Activated CD8-positive, alpha-beta memory T cell treated with anti-CD3 and anti-CD28 coated beads, Interleukin-2, amount 10 ng/mL, durations not matched to agents 7 days and 5 days (primary cell): ENCODE measurements at places on chromosomes 4 and X.
A peak's percentile ranks its signal among the peaks of the same experiment; 100 is the strongest.

DNA sequence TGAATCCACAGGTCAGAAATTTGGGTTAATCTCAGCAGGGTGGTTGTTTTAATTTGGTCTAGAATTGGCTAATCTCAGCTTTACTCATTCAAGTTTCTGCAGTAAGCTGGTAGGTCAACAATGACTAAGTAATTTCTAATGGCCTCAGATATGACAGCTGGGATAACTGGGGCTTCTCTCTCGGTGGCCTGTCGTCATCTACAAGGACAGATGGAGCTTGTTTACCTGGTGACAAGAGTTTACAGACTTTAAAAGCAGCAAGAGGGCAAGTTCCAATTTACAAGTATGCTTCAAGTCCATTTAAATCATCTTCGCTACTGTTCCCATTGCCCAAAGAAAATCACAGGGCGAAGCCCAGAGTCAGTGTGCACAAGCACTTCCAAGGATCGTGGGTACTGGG, 453.9 kb downstream of the PDHA2 start:
- DNase-seq: no peak

- DNase-seq: no peak
Measured at GRCh38 chr4:141241986-141242385, 21.3 kb downstream of the ZNF330 start.

DNA sequence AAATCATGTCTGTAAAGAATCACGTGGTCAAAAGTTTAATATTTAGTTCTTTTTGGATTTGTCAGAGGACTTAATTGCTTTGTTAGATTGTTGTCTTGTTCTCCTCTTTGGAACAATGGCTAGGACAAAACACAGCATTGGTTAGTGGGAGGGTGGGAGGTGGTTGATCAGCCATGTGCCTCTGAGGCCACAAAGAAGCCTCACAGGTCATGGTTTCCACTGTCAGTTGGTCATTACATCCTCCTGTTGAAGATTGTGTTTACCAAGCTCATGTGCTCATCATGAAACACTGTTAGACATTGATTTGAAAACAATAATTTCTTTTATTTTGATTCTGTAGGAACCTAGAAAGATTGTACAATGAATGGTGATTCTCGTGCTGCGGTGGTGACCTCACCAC, 31.9 kb downstream of the ADD1 start:
- no peak for DNase-seq

GRCh38 chr4:16199093-16199492, 27.2 kb downstream of the TAPT1 start:
- no peak for DNase-seq

DNA sequence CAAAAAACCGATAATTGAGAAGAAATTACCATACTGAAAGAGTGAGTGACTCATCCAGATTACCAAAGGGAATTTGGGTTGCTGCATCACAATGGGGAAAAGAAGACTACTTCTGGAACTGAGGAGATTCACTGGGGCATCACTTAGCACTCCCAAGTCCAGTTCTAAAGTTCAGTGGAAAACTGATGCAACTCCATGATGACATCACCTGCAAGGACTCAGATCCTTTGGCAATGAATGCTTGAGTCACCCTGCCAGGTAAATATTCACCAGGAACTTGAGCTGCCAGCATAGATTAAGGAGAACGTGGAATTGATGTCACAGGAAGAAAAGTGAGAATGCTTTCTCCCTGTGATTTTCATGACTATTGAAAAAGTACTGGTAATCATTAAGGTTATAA, 32.0 kb upstream of the SMIM10L2A start:
- no peak for DNase-seq

DNA sequence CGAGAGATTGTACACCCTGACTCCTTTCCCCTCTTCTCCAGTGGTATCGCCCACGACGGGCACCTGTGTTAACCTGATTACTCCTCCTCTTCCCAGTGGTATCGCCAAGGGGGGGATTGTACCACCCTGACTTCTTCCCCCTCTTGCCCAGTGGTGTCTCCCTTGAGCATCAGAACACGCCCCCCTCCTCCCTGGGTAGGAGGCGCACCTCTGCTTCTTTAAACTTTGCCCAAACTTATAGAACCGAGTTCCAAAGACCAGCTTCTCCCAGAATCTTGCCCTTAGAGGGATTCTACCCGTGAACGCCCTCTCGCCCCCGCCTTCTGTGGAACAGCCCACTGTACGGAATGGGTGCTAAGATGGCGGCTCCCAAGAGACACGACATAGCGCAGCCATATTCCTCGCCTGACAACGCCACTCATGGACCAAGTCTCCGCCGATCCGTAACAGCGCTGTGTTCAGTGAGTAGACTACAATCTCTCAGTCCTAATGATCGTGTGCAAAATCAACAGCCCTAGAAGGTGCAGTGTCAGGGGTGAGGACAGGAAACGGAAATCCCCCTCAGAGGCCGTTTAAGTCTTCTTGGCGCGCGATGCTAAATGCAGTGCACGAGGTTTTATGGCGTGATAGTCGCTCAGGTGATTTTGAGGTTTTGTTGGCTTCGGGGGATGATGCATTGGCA, 4.2 kb upstream of the ZNF157 start:
- peak; percentile 78 for DNase-seq

DNA sequence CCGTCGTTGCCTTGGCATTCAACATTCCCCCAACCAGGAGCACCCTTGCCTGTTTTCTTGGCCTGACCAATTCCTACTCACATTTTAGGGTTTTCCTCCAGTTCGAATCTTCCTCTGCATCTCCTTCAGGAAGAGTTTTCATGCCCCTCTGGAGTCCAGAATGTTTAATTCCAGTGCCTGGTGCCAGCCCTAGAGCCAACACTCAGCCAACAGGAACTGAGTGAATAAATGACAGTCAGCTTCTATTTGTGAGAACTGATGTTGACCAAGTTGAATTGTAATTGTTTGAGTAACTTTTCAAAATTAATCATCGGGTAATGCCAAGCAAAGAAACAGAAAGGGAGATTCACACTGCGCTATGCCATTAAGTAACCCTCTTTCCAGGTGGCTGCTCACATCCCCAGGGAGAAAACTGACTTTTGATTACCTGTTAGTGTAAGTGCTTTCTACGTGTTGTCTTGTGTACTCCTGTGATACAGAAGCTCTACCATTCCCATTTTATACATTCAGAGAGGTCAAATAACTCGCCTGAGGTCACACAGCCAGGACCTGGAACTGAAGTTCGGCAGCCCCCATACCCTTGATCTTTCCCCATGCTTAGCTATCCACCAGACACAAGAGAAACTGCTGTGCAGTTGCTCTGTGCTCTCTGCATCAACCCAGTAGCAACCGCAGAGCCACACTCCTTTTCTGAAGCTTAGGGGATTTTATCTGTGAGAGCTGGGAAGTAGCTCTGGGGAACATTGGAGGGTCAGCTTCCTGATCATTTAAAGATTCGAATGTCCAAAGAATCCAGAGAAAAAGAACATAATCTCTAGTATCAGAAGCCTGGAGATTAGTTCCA, 19.0 kb upstream of the SLC2A9 start:
- no peak for DNase-seq
